Bronchial epithelial cell (primary cell): ENCODE measurements at places on chromosomes 6 and 20. TPM values are rescaled to one million over a fixed set of nuclear protein-coding genes. Genes with fewer than 3 reads are reported as not detected.

The DOP1A gene
- total RNA-seq = 29.5 and 35.2 TPM in 2 replicates

The PLEKHG1 gene
- total RNA-seq = 10.5 and 26.2 TPM in 2 replicates

DNA sequence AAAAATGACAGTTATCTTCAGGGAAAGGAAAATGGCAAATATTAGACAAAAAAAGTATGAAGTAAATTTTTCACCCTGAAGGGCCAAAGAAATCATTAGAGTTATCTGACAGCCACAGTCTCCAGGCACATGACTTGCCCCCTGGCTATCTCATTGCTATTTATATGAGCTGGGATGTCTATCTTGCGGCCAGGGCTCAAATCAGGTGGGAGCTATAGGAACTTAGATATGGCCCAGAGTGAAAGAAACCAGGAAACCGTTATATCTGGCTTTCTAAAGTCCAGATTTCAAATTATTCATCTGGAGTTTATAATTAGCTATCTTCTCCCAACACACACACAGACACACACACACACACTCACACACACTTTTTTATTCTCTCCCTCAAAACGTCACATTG is 135.3 kb upstream of the EEF1E1 start:
- no peak for DNase-seq

DNA sequence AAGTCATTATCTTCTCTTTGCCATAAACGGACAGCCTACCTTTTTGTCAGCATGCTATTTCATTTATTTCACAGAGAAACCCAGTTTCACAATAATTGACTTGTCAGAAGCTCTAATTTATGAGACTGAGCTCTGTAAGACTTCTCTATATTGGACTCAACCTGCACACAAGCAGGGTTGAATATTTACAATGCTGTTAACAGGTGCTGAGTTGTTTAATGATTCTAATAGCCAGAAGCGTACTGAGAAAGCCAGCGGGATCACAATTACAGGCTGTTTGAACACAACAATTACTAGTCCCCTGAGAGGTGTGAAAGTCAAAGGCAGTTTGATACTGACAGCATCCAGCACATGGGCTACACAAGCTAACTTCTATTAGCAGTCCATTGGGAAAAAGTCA is 128.2 kb upstream of the SIM1 start:
- DNase-seq = no peak

DNA sequence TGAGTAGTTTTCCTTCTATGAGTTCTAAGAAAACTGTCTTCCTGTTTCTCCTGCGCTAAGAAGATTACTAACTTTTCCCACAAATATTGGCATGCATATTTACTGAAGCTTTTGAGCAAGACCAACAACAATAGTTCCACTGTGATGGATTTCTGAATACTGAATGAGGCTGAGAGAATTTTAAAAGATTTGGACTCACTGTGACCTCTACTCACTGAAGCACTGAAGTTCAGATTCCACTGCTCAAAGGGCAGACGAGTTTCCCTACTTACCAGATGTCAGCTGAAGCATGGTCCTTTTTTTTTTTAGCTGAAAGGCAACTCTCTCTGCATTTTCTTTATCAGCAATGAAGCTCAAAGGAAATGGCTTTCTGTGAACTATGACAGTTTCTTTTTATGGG is 718.5 kb downstream of the RFPL4B start:
- no peak for DNase-seq

DNA sequence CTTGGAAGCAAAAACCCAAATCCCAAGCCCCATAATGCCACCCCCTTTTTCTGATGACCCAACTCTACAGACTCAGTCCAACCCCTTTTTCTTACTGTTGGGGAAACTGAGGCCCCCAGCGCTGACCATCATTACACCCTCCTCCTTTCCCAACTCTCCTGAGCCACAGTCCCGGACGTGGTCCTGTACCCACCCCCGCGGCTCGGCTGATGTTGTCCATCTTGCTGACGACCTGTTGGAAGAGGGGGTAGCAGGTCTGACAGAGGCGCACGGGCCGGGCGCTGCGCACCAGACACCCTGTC is 533 bp downstream of the OSTM1 start:
- peak; percentile 21 for DNase-seq

GRCh38 chr20:43363506-43363905 is 94.2 kb upstream of the SRSF6 start:
- DNase-seq = no peak

The SOX18 gene
- not detected in 2 replicates for total RNA-seq

The OOEP gene
- not detected in 2 replicates for total RNA-seq

DNA sequence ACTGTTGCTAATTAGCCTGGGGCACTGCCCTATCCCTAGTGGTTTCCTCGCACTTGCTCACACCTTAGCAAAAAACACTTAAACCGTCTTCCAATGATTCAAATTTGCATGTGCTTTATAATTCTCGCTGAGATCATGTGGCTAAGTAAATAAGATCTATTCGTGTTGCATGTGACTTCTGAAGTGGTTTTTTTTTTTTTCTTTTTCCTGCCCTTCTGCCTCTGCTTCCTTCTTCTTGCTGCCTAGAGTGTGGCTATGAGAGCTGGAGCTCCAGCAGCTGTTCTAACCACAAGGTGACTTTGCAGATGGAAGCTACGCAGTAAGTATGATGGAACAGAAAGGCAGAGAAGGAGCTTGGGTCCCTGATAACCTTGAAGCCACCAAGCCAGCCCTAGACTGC is 36.5 kb downstream of the SULF2 start:
- no peak for DNase-seq

The BPIFB3 gene
- not detected in 2 replicates for total RNA-seq

GRCh38 chr6:153129873-153130514 is 1.1 kb downstream of the RGS17 start:
- DNase-seq = no peak
